ENCODE measurements at places on chromosomes 3 and 15.

DNA sequence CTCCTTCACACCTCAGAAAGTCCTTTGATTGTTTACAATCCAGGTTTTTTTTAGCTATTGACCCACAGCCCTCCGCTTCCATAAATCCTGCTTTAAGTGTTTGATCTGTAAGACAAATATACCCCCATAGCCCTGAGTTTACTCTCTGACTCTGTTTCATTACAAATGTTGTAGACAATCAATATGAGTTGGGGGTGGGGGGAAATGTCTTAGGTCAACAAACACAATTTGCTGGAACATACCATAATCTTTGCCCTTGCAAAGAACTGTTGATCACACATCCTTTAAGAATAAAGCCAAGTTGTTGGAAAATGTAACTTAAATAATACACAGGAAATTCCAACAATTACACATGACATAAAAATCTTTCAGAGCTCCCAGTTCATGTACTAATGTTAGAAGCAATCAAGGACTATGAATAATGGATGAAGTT, 301.8 kb upstream of the SEMA6D start:
- no peak for DNase-seq

- no peak for DNase-seq
Observed at GRCh38 chr3:69087030-69087791, 2.5 kb downstream of the ARL6IP5 start.

GRCh38 chr3:182567700-182568099, 225.6 kb upstream of the ATP11B start:
- DNase-seq = no peak

DNA sequence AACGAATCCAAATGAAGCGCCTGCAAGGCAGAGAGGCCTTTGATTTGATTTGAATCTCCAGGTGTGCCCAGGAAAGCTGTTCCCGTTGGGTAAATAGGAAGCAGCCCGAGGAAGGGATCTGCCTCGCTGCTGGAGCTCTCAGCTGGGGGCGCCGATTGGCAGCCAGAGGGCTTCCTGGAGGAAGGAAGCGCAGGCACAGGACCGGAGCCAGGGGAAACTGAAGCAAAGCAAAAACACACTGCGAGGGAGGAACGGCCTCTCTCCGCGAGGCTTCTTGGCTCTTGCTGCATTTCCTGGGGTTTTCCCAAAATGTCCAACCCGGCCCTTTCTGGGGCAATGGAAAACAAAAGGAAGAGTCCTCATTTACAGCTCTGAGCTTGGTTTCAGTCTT, 80.3 kb downstream of the TMEM266 start:
- DNase-seq = no peak

DNA sequence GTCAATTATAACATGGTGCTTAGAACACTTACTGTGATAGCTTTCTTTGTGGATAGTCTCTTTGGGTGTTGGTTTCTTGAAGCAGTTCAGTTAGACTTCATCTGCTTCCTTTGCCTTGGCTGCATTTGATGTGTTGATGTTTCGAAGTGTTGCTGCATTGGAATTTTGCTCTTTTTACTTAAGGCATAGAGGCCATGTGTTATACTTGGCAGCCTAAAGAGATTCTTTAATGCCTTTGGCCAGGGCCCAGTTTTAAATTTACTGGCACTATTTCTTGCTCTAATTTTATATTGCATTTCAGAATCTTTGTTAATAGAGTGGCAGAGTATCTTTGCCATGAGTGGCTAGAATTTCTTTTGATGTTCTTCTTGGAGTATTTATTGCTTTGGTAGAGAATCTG, 21.2 kb downstream of the NR1D2 start:
- DNase-seq = no peak

Measured in stimulated activated CD4-positive, alpha-beta T cell treated with anti-CD3 and anti-CD28 coated beads, TNF-alpha, amount 100 ng/mL, for 1 hour (primary cell).